ENCODE measurements at places on chromosomes 1 and 21.

DNA sequence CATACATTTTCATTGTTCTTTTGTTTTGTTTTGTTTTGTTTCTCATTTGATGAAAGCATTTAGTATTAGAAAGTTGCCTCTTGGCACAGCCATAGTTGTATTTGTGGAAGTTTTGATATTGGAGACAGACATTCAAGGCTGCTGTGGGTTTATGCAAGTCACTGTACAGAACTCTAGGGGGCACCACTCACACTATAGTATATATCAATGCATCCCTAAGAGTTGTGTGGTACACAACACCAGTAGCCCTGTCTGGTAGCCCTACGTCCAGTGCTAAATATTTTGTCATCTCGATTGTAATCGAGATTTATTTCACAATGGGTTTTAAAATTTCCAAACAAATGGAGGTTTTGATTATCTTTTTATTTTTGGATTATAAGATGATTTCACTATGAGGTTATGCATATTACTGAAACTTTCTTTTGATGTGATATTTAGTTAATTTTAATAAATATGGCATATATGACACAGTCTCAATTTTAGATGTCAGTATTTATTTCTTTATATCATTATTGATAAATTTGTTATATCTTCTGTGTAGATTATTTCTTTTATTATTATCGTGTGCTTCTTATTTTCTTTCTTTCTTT is 112.2 kb downstream of the NR5A2 start:
- no peak for DNase-seq

DNA sequence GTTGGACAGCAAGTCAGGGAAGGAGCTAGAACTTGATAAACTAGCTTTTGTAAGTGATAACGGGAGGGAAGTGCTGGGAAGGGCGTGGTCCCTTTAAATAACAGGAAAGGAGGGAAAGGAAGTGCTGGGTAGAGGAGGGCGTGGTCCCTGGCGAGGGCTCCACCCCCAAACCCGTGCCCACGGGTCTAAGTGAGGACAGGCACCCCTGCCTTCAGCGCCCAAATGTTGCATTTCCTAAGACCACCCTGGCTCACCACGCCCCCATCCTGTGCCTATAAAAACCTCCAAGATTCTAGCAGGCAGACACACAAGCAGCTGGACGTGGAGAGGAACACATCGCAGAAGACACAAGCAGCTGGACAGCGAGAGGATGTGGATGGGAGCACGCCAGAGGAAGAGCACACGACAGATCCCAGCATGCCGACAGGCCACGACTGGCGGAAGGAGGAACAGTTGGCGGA is 58.5 kb downstream of the PALMD start:
- no peak for DNase-seq

- no peak for DNase-seq
These were observed 77.4 kb downstream of the DISP1 start for GRCh38 chr1:222892137-222892769.

- no peak for DNase-seq
These were observed 15.8 kb upstream of the NUP210L start for GRCh38 chr1:154170547-154171222.

DNA sequence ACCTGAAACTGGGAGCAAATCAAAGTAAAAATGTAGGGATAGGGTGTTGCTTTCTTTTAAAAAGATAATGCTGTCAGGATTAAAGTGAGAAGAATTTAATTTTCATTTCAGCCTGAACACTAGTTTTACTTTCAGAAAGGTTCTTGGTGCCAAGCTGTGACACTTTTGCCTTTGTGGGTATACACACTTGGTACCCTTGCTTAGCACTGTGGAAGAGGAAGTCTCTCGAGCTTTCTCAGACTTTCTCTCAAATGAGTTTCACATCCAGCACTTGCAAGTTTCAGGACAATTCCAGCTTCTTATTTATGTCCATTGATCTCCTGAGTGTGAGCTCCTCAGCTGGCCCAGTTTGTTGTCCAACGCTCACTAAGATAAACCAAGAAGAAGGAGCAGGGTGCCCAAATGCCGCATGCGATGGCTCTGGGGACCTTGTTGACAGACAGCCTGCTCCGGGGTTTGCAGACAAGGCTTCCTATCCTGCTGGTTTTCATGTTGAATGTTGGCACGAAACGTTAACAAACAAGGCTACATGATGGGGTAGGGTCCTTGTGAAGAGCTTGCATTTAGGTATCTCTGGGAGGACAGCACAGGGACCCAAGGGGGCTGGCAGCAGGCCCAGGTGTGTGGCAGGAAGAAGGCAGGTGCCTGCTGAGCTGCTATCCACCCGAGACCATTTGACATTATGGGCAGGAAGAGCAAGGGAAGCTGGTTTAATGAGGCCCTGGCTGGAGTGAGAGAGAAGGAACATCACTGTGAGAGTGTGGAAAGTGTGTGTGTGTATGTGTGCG is 79.7 kb downstream of the POFUT2 start:
- no peak for DNase-seq

DNA sequence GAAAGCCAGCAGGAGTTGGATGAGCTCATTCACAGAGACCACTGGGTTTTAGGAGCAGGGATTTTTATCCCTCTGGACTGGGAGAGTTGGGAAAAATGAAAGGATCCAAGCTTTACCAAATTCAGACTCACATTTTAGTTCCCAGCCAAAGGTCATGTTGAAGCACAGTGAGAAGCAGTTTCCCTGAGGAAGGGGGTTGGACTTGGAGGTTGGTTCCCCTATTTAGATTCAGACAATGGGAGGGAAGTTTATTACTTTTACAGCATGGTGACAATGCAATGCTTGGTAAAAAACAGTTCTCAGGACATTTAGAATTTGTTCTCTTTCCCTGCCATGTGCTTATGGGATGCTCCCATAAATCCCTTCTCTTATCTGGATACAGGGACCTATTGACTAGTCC is 57.3 kb upstream of the ZNF648 start:
- DNase-seq = no peak

DNA sequence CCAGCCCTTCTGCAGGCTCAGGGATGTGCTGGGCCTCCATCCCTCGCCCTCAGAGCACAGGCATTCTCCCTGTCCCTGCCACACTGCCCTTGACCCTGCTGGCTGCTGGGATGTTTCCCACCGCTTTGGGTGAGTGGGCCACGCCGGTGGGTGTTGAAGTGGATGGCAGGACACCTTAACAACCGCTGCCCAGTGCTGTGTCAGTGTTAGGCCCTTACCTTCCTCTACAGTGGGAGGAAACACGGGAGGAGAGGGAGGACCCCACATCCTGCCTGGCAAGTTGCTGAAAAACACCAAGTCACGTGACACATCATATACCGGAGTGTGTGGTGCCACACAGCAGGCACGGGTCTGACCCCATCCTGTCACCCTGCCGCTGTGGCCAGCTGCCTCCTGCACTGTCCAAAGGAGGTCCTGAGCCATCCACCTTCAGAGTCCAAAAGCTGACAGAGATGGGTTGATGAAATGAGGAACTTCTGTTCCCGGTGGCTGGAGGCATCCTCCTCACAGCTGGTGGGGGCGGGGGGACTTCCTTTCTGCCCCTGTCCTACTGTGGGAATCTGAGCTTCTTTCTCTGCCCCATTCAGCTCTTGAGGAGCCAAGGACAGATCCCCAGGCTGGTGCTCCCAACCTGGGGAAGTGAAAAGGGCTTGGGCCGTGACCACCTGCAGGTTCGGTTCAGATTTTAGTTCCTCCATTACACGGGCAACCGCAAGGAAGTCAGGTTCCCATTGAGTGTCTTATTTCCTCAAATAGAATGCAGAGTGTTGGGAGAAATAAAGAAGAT is 3.2 kb upstream of the THEMIS2 start:
- DNase-seq = peak; percentile 46
